A172 (cell line): ENCODE measurements at places on chromosomes 1 and 21.

GRCh38 chr1:22790232-22791008 is 79.8 kb downstream of the EPHB2 start:
- DNase-seq, result no peak

- peak; percentile 55 for DNase-seq
Observed at GRCh38 chr21:25350056-25350455, 257.2 kb downstream of the MRPL39 start.

DNA sequence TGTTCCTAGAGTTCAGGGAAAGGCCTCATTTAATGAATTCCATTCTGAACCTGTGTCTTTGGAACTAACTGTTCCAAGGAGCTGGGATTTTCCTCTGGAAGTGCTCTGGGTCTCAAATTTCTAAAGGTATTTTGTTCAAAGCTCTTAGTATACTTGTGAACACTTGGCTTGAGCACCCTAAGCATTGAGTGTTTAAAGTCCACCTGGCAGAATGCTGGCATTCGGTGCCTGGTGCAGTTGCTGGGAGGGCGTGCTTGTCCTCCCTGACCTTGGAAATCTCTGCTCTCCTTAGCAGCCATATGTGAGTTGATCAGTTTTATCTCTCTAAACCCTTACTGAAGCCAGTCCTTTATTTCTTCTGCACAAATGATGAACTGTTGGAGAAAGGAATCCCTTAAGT is 3.0 kb downstream of the MTARC2 start:
- DNase-seq, result no peak

DNA sequence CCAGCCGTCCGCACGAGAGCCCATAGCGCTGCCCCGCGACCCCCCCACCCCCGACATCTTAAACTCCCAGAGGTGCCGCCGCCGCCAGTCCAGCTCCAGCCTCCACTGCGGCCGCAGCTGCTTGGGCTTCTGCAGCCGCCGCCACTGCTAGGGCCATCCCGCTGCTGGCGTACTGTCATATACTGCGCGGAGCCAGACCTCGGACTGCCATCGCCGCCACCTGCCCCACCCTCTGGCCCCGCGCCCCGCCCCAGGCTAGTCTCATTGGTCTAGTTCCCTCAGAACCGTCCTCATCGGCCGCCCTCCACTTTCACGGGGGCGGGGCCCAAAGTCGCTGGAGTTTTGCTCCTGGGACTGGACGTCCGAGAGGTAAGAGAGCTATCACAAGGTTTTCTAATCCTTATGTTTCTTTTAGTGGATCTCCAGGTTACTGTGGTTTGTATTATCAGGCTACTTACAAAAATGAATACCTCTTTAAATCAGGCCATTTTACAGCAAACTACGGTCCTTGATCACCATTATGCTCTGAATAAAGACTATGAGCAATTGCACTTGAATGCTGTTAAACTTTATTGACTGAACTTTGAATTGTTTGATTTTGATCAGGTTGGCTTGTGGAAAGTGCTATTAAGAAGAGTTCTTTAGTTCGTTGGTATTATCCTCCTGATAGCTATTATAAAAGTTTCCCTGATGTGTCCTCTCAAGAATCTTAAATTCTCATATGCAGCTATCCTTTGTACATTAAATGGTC is 2.8 kb upstream of the CD1D start:
- DNase-seq, result peak; percentile 85

GRCh38 chr1:19734472-19734999 is 65.2 kb downstream of the TMCO4 start:
- peak; percentile 22 for DNase-seq

GRCh38 chr1:30909365-30910068 is 959 bp upstream of the SDC3 start:
- DNase-seq, result no peak

- no peak for DNase-seq
Observed at GRCh38 chr1:151716771-151717631, at the start of gene CELF3. Gene CELF3, minus strand, starts transcription at chr1:151716803. Its CDS starts 783 bp downstream, at chr1:151716020.
